ENCODE measurements at places on chromosomes 11 and 22.

GRCh38 chr22:31647523-31648320 lies 14.3 kb downstream of the PISD start:
- peak; percentile 85 for DNase-seq

DNA sequence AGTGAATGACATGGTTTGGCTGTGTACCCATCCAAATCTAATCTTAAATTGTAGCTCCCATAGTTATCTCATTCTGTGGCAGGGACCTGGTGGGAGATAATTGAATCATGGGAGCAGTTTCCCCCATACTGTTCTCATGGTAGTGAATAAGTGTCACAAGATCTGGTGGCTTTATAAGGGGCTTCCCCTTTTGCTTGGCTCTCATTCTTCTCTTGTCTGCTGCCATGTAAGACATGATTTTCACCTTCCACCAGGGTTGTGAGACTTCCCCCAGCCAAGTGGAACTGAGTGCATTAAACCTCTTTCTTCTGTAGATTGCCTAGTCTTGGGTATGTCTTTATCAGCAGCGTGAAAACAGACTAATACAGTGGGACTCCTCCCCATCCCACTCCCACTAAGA lies 11.1 kb downstream of the OR5A2 start:
- DNase-seq, result no peak

DNA sequence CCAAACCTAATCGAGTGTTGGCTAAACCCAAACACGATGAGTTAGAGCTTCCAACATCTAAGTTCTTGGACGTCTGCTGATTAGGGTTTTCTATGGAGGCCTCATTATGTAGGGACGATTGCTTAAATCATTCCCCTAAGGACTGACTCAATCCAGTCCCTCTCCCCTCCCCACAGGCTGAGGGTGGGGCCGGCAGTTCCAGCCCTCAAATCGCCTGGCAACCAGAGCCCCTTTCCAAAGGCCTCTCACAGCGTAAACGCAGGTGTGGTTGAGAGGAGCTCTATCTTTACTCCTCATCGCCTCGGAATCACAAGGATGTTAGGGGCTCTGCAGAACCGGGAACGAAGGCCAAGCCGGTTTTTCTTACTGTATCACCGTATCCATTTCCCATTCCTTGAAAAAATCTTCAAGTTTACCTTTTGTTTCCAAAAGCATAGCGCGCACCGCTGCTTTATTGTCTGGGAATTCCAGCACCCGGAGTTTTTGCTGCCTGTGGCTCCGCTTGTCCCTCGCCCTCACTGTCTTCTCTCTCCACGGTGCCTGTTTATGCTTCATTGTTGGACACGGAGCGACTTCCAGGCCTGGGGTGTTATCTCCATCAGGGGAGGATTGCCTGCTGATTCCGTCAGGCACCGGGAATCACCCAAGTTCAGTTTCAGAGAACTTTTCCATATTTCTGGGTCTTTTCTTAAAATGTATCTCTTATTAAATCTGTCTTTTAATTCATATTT lies 13.8 kb upstream of the IFITM3 start:
- no peak for DNase-seq

GRCh38 chr11:119343726-119344125 lies 2.8 kb downstream of the MFRP start:
- no peak for DNase-seq

- DNase-seq, result no peak
Observed at GRCh38 chr11:47394322-47395222, 13.8 kb upstream of the SLC39A13 start.

- no peak for DNase-seq
Observed at GRCh38 chr11:73402834-73403185, 26.6 kb downstream of the RELT start.

DNA sequence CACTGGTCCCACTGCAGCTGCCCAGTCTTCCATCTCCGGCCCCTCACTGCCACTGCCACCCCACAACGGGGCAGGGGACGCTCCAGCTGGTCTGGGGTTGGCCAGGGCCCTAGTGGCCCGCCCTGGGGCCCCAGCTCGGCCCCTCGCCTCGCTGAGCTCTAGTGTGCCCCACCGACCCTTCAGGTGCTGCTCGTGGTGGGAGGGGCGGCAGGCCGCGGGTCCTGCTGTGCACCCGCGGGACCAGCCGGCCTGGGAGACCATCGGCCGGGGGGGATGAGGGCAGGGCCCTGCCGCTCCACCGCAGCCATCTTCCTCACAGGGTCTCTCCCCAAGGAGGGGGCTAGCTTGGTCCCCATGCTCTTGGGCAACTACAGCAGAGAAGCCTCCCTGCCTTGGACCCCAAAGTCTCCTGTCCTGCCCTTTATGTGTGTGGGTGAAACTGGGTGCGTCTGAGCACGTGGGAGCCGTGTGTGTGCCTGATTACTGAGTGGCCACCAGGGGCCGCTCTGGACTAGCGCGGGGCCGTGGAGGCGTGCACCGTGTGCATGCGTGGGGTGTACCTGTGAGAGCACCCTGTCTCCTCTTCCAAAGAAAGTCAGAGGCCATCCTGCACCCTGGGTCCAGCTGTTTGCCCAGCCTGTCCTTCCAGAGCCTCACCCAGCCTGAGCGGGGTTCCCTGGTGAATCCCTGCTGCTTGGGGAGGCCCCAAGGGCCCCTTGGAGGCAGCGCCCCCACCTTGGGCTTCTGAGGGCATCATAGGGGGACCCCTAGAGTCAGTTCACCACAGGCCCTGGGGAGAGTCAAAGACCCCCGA lies 6.0 kb upstream of the ACR start:
- DNase-seq, result no peak

DNA sequence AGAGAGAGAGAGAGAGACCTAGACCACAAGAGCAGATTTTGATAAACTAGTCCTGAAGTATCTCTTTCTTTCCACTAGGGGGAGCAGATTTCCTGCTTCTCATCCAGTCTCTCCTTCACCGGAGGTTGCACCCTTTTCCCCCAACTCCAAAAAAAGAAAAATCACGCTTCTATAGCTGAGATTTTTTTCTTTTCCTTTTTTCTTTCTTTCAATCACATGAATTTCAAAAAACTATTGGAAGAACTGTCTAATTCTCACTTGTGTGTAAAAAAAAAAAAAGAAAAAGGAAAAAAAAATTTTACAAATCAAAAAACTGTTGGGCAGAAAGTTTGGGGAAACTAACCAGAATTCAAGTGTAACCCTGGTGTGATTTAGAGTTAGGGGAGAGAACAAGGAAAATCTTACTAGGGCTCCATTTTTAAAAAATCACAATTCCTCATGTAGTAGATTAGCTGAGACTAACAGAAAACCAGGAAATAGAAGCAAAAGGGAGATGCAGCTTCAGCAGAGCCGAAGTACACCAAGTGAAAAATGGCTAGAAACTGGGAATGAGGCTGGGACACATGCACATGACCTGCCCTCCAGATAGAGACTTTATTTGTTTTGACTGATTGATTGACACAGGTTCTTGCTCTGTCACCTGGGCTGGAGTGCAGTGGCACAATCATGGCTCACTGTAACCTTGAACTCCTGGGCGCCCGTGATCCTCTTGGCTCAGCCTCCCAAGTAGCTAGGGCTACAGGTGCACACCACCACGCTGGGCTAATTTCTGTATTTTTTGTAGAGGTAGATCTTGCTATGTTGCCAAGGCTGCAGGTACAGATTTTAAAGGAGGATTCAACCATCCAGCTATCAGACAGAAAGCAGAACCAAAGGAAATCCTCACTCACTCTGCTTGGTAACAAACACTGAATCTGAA lies 27.1 kb downstream of the SDHD start:
- peak; percentile 47 for DNase-seq

DNA sequence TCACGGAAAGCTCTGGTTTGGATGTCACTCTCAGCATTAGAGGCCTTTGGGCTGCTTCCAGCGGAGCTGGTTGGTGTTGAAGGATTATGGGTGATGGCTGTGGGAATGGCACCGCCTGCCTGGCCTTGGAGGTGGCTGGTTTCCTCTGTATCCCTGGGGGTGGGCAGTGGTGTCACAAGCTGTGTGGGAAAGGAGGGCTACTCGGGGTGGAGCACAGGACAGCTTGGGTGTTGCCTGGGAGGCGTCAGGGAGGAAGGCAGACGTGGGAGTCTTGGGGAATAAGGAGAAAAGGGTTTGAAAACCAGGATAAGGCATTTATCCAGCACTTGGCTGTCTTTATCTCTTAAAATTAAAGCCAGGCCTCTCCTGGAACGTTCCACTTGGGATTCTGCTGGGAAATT lies 71.8 kb downstream of the ADAMTS15 start:
- no peak for DNase-seq

DNA sequence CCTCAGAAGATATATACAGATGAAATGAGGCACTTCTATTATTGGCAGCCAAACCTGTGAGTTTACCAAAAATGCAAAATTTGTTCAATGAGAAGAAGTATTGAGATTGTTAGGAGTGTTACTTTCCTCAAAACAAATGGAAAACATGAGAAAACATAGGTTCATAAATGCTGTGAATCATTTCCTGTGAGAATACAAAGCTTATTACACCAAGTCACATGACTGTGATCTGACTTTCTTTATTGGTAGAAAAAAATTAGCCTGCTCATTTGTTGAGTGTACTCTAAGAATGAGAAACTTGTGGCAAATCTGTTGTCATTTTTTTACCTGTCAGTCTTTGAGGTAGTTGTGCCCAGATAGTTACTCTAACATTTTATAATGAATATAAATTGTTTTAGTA lies 215.1 kb downstream of the TMEM135 start:
- no peak for DNase-seq

- DNase-seq, result no peak
Observed at GRCh38 chr11:13552784-13553183, 57.0 kb upstream of the PTH start.

- peak; percentile 73 for DNase-seq
Observed at GRCh38 chr11:46296528-46297448, 19.3 kb downstream of the CREB3L1 start.

DNA sequence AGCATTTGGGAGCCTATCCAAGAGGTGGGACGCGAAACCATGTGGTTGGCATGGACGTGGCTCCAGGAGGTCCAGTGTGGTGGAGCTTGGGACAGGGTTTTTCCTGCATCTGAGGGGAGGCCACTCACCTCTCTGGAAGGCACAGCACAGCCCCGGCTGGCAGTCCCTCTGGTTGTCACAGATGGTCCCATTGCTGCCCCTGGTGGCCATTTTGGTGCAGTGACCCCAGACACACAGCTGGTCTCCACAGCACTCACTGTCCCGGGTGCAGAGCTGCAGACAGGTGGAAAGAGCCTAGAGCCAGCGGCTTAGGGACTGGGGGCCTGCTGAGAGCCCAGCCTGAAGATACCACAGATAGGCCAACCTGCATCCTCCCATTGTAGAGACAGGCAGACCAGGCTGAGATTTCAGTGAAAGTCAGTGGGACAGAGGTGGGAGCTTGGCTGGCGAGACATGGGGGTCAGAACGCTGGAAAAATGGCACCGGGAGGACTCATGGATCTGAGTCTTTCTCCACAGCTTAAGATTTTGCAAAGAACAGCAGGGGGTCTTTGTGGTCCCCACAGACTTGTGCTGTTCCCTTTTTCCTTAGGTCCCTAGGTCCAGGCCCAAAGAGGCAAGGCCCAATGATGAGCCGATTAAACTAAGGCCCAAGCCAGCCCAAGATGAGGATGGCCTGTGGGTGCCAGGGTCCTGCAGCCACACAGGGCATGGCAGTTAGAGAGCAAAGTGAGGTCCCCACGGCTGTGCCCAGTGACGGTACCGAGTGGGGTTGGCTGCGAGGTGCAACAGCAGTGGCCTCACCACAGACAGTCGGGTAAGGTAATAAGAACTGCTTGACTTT lies 41.4 kb downstream of the DKK3 start:
- no peak for DNase-seq

DNA sequence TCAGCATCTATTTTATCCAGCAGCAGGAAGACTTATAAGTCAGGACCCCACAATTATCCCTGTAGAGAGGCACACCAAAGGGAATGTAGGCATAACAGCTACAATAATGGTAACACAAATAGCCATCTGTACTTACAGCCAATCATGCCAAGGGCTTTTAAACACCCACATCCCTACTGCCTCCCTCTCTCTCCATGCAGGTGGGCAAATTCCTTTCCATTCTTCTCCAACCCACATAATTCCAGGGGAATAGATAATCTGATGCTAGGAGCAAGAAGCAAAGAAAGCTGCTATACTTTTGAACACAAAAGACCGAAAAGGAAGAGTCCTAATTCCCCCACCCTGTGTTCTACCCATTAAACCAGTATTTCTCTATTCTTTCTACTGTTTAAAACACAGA lies 46.7 kb downstream of the RBFOX2 start:
- DNase-seq, result no peak

DNA sequence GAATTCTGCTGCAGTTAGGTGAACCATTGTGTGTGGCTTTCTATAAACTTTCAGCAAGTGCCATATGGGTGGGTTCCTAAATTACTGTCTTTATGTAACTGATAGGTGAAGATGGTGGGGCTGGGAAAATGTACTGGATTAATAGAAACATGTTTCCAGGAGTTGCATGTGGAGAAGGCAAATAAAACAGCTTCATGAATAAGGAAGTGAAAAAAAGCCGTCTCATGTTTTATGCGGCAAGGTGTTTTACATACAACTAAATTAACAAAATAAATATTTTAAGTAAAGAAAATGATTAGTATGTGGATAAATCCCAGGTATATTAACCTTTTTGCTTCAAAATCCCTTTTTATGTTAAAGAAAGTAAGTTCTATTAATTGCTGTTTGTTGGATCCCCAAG lies 67.2 kb downstream of the EXT2 start:
- DNase-seq, result no peak

GRCh38 chr22:48315439-48316256 lies 1512.0 kb downstream of the BRD1 start:
- DNase-seq, result no peak

- peak; percentile 90 for DNase-seq
Observed at GRCh38 chr22:24402460-24403192, 24.8 kb upstream of the ADORA2A start.

DNA sequence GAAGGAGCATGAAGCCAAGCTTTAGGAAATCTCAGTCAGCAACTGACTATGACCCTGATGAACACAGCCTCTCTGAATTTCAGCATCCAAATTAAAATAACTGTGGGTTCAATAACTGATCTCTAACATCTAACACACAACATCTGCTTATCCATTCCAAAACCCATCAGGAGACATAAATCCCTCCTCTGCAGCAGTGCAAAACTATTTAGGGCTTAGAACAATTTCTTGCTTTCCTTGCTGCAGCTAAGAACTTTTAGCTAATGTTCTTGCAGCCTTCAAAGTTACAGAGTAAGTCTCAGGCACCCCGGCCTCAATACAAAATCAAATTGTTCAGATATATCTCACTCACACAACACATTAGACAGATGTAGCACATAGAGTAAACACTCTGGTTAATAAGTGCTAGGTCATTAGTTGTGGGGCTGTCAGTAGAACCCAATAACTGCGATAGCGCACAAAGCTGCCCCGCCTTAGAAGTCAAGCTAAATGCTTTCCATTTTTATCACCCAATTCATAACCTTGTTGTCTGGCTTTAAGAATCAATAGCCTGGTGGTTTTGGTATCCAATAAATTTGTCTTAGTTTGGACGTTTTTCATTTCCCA lies 139.6 kb downstream of the LARGE1 start:
- no peak for DNase-seq

- DNase-seq, result no peak
Observed at GRCh38 chr11:94077552-94078293, 50.9 kb upstream of the PANX1 start.

GRCh38 chr11:41950470-41951143 lies 491.2 kb upstream of the LRRC4C start:
- no peak for DNase-seq

All from AG09309 (cell line).